ENCODE measurements at places on chromosomes 7 and 10. TPM values are rescaled to one million over a fixed set of nuclear protein-coding genes. Genes with fewer than 3 reads are reported as not detected.

PRTFDC1 gene
- 15.3 TPM for total RNA-seq

CDC123 gene
- 125 TPM for total RNA-seq

MSMB gene
- total RNA-seq = not detected

SLC4A2 gene
- total RNA-seq = 269 TPM

TMEM236 gene
- total RNA-seq = 0.03 TPM

Data from A549 treated with AZD2906 at 1 μM for 4 hours (cell line).